D341Med (cell line): ENCODE measurements at places on chromosomes 4 and X.

DNA sequence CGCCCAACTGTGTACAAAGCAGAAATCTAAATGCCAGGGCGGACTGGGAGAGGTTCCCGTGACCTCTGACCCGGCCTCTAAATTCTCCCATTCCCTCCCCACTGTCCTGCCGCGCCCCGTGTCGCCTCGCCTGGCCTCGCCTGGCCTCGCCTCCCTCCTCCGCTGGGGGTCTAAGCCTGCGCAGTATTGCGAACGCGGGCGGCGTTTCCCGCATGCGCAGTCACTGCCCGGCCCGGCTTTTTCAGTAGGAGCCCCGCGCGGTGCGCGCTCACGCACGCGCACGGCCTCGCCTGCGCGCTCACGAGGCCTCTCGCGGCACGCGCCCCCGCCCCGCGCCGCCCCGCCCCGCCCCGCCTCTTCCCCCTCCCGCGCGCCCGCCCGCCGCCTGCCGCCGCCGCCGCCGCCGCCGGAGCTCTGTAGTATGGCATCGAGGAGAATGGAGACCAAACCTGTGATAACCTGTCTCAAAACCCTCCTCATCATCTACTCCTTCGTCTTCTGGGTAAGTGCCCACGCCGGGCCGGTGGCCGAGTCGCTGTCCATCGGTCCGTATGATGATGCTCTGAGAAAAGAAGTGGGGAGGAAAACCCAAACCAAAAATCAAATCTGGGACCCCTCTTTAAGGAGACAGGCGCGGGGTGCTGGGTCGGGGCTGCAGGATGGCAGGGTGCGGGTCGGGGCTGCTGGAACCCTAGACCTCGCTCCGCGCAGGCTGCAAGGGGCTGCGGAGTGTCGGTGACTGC is at the start of gene TSPAN7:
TSPAN7 (plus strand) TSS at position 417 of the 743 bp plus-strand sequence; CDS start at position 422, 5 bp downstream.
- peak; percentile 93 for DNase-seq

- DNase-seq, result no peak
Observed at GRCh38 chr4:184825141-184825895, 450 bp downstream of the ACSL1 start.

DNA sequence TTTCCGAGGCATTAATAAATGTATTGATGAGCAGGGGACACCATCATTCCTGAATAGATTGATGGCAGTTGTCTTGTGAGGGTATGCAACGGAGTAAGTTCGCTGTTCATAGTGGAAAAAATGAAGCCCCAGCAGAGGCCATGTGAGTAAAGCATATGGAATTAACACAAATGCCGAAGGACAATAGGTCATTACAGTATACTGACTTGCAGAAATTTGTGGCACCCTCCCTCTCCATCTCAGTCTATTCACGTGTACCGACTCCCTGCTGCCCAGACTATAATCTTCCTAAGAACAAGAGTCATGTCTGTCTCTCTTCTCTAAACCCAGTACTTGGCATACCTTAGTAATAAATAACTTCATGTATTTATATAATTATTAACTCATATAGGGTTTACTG is 47.1 kb upstream of the PCDH10 start:
- DNase-seq, result no peak

DNA sequence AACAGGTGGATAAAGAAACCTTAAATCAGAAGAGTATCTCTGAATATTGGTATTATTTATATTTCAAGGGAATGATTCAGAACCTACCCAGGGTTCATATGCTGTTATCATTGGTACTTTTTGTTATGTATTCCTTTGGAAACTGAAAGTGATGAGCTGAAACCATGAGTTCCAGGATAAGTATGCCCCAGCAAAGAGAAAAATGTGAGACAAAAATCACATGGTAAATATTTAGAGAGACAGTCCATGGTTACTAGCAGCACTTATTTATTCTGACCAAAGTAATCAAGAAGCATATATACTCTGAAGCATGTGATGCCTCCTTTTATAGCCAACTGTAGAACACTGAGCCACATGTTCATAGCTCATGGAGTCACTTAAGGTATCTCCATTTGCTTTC is 277.7 kb downstream of the ARAP2 start:
- no peak for DNase-seq

DNA sequence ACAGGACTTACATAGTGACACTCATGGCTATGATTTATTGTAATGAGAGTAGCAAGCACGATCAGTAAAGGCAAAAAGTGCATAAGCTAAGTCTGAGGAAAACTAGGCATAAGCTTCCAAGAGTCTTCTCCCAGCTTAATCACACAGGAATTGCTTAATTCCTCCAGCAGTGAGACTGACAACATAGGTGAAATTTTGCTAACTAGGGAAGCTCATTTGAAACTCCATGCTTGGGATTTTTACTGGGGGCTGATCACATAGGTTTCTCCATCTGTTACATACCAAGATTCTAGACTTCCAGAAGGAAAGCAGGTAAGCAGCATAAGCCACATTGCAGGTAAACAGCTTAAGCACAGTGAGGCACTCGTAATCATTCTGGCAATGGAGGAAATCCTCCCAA is 71.8 kb upstream of the FHDC1 start:
- DNase-seq, result no peak

GRCh38 chrX:101391831-101392230 is 1.0 kb downstream of the RPL36A start:
- DNase-seq, result no peak

- no peak for DNase-seq
Observed at GRCh38 chrX:68570598-68570997, 71.7 kb downstream of the YIPF6 start.
